CD4-positive, alpha-beta T cell treated with Interleukin-15 for 4 hours (primary cell): ENCODE measurements at places on chromosomes 11 and 22.

GRCh38 chr11:129277198-129277843 lies 85.2 kb upstream of the ARHGAP32 start:
- DNase-seq, result no peak

- peak; percentile 2 for DNase-seq
Measured at GRCh38 chr11:112797648-112798293, 163.4 kb upstream of the NCAM1 start.

DNA sequence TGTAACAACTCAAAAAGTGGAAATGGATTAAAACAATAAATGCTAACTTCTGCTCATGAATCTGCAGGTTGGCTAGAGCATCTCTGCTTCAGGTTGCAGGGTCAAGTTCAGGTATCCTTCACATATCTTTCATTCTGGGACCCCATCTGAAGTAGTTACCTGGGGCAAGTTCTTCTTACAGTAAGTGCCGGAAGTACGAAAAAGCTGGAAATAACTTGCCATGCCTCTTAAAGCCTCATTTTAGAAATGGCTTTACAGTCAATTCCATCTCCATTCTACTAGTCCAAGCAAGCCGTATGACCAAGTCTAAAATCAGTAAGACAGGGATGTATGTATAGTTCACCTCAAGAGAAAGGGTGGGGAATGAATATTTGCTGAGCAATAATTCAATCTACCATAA lies 93.7 kb downstream of the FCHSD2 start:
- DNase-seq, result no peak

GRCh38 chr22:36194385-36194784 lies 7.2 kb downstream of the APOL4 start:
- no peak for DNase-seq

DNA sequence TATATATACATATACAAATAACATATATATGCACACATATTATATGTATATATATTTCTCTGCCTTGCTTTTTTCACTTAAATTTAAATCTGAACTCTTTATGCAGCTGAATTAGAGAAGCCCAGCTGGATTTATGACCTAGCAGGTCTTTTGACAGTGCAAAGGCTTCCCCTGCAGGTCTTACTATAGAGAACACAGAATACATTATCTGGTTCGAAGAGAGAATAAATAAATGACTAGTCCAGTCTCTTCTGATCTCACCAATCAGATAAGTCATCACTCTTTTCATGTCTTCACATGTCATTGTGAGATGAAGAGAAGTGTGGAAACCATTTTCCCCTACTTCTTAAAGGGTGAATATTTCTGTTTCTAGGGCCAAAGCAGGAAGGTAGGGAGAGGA lies 58.2 kb downstream of the OR10A6 start:
- DNase-seq, result no peak

DNA sequence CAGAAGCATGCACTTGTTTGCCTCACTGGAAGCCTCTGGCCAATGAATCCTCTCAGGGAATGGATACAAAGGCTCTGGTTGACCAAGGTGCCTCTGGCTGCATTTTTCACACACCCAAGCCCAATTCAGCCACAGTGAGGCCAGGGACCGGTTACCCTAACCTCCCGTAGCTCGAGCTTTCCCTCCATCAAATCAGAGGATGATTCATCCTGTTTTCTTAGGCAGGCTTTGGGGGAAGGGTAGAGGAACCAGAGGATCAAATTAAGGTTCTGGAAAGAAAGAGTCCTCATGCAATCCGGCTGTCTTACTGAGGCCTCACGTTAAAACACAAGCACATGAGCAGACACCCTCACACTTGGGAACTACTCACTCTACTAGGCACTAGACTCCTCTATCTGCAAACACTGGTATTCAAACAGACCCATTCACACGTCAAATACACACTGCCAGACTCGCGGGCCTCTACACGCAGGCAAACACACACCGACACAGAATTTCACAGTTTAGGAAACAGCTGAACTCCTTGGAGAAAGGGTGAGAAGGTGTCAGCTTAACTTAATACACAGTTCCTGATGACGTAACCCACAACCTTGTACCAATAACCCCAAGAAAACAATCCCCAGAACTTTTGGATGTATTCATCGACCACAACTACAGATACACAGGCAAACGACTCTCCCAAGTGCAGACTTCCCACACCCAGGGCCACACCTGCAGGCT lies 12.4 kb downstream of the NRXN2 start:
- DNase-seq, result no peak
